Gastroesophageal sphincter (tissue), 4 donors: ENCODE measurements at places on chromosomes 4 and X. TPM values are rescaled to one million over a fixed set of nuclear protein-coding genes. Genes with fewer than 3 reads are reported as not detected.

The ADGRG2 gene
- 2.1 TPM for total RNA-seq

The UGT8 gene
- not detected for total RNA-seq

The CT45A2 gene
- not detected for total RNA-seq

The BCLAF3 gene
- total RNA-seq, result 9.6 TPM

The CDKN2AIP gene
- 30.9 TPM for total RNA-seq

The TEX13A gene
- total RNA-seq, result not detected

The TMEM187 gene
- 4.3 TPM for total RNA-seq

The CLGN gene
- 4.4 TPM for total RNA-seq

The USP11 gene
- total RNA-seq, result 26.9 TPM

The ANAPC4 gene
- 14.7 TPM for total RNA-seq

The TRIM75 gene
- total RNA-seq, result not detected

The ODAM gene
- total RNA-seq, result not detected

- no peak for ATAC-seq
Measured at GRCh38 chr4:3440011-3440410, 1.8 kb upstream of the HGFAC start.

GRCh38 chr4:100805538-100805937 is 287.7 kb upstream of the EMCN start:
- ATAC-seq, result no peak

DNA sequence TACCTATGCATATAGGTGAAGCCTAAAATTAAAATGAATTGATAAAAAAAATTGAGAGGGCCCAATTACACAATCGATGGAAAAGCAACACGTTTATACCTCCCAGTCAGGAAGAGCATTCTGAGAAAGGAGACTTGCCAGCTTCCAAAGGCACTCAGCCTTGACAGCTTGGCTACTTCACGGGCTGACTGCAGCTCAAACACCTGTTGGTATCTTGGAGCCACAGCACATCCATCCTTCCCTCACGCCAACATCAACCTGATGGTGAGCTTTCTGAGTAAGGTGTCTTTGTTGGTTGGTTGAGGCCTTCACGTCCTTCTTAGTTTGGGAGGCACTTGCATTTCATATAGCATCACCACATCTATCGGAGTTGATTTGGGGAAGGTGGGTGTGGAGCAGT is 598.9 kb upstream of the DIPK2B start:
- no peak for ATAC-seq

DNA sequence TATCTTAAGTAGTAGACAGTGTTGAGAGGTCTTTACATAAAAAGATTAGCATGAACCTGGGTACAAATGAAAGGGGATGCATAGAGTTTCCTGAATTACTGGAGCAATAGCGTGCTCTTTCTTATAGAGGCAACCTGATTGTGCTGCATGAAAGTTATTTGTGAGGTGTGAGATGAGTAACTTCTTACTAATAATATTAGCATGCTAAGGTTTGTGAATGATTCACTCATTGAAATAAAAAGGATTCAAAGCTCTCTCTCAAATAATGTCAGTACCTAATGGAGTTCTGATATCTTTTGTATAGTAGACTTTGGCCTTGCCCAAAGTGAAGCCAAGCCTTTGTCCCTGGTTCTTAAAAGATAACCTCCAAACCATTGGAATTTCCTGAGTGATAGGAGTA is 131.0 kb upstream of the CXXC4 start:
- no peak for ATAC-seq

GRCh38 chrX:369563-370101 is 17.1 kb downstream of the PPP2R3B start:
- no peak for ATAC-seq

DNA sequence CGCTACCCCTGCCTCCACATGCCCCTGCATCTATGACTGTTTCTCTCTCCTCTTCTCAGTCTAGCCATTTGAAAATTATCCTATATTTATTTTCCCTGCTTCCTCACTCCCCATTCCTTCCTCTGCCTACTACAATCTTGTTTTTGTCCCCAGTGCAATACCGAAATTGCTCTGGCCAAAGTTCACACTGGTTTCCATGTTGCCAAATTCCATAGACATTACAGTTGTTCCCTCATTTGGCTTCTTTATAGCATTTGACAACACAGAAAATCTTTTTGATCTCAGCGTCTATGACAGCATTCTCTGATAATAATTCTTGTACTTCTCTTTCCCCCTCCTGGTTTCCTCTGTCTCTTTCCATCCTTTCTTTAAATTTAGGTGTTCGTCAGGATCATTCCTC is 99.4 kb downstream of the GPR82 start:
- no peak for ATAC-seq

GRCh38 chrX:150308532-150309157 is 54.5 kb upstream of the MAMLD1 start:
- ATAC-seq, result no peak

DNA sequence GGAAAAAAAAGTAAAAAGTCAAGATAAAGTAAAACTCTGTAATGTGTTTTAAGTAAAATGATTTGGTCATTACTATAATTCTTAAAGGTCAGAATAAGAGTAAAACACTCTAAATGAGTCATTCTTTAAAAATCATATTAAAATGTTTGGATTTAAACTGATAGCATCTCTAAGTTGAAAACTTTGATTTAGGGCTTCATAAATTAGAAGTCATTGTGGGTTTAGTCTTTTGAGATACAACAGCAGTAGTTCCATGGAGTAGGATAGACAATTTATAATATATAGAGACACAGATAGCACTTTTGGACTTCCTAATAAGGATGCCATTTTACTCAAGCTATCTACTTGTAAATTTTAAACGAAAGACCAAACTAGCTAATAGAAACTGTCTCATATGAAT is 77.1 kb upstream of the PABPC4L start:
- no peak for ATAC-seq

DNA sequence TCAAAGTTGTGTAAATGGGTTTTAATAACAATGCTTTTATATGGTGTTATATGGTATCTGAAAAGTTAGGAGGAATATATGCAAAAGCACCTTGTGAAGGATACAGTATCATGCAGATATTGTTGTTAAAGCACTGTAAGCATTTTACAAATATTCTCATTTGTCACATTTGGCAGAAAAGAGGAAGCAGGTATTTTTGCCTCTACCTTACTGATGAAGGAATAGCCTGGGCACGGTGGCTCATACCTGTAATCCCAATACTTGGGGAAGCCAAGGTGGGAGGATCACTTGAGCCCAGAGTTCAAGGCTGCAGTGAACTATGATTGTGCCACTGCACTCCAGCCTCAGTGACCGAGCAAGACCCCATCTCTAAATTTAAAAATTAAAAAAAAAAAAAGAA is 12.2 kb upstream of the GDPD2 start:
- ATAC-seq, result no peak

GRCh38 chrX:112696481-112696880 is 16.7 kb upstream of the LHFPL1 start:
- ATAC-seq, result no peak

DNA sequence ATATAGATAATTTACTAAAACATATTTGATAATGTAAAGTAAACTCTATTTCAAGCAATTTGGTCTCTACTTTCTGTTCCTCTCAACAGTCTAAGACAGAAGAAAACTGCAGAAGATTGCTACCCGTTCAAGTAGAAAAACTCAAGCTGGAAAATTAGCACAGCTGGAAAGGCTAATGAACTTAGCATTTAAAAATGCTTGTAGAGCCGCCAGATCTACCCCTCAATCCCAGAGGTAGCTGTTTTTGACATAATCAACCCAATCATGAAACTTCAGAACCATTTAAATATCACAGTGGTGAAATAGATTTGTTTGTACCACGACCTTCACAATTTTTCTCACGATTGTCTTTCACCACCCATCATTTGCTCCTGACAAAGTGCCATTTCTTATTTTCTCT is 479.5 kb downstream of the SPRY1 start:
- no peak for ATAC-seq

DNA sequence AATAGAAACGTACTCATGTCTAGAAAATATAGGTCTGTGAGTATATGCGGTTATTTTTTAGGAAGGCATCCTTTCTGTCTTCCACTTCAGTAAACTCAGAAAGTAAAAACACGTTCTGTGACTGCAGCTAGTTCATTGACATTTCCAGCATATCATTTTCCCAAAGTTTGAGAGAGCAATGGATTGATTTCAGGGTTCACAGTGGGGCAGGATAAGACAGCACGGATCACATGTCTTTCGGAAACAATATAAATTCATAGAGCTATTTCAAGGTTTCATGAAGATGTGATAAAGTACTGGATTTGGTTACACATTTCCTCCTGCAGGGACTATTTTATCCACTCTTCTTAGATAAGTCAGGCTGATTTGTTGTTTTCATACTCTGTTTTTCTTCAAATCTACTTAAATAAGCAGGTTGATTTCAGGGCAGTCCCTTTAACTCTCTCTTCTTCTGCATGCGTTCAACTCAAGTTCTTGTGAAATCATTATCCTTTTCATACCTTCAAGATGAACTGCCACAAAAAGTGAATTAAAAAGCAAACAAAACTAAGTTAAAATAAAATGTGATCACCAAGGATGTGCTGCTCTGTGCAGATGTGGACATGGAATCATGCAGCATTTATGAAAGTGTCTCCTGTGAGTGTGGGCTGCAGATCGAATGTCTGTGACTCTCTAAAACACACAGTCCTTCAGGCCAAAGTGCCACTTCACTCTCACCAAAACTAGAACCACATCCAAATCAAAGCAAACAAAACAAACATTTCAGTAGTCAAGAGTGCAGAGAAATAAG is 187.7 kb downstream of the UNC5C start:
- no peak for ATAC-seq

- no peak for ATAC-seq
Measured at GRCh38 chr4:104424475-104424941, 70.2 kb downstream of the CXXC4 start.

- ATAC-seq, result no peak
Measured at GRCh38 chr4:83748711-83749110, 212.8 kb downstream of the GPAT3 start.

DNA sequence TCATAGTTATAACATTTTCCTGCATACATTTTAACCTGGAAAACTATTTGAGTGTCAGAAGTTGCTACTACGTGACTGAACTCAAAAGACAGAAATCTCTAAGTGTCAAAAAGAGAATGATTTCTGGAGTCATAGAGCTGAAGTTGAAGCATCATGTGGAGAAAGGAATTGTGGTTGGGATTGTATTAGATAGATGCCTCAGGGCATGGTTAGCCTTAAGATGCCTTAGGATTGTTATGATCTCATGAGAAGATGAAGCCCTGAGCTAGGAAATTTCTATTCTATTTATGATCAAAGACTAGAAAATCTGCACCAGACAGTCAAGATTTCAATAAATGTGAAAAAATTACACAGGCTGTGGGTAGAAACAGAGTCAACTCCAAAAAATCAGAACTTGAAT is 20.2 kb downstream of the EPGN start:
- no peak for ATAC-seq

DNA sequence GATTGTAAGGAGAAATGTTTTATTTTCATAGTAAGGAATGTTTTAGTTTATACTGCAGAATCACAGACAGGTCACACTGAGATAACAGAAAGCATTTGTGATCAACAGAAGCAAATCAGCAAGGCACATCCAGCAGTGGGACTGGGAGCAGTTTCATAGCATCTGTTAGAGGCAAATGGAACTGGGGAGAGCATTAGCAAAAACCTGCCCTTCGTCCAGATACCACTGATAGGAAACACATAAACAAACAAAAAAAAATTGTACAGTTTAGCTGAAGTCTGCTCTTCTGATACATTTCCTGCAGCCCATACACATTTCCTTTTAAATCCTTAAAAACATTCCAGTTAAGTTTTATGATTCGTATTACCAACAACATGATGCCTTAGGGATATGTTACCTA is 374.3 kb downstream of the PCDH7 start:
- no peak for ATAC-seq

- ATAC-seq, result no peak
Measured at GRCh38 chr4:121112530-121112929, 40.2 kb upstream of the NDNF start.

DNA sequence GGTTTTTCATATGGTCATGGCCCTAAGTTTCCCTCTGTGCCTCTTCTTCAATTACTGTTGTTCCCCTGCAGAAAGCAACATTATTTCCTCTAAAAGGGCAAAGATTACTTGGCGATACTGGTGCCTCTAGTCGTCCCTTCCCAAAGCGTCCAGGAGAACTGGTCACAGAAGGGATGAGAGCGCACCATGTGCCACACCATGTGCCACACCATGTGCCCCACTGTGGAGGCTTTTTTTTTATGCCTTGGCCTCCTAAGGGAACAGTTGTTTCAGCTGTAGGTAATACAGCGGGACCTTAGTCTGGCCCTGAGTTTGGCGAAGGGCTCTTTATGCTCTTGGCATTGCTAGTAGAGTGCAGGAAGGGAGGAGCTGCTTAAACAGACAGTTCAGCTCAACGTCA is 11.5 kb upstream of the FGG start:
- no peak for ATAC-seq

- ATAC-seq, result no peak
Measured at GRCh38 chr4:10576236-10576635, 108.3 kb downstream of the CLNK start.

DNA sequence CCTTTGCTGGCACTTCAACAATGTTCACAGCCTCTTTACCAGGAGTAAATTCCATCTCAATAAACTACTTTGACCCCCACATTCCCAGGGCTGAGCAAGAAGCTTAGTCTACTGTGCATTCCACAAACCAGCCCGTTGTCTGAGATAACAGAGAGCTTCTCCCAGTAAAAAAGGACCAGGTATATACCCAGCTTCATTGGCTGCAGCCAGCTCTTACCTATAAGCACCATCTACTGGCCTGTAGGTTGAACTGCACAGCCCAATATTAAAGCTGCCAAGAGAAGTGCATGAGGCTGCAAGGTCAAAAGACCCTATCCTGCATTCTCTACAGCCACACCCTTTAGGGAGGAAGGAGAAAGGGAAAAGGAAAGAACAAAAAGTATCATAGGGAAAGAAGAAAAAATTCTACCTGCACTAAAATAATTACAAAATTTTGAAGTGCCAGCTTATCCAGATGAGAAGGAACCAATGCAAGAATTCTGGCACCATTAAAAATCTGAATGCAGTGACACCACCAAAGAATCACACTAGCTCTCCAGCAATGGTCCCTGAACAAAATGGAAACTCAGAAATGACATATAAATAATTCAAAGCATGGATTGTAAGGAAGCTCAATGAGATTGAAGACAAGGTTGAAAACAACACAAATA is 45.7 kb upstream of the INTU start:
- ATAC-seq, result no peak
